Epithelial cell of proximal tubule (primary cell): ENCODE measurements at places on chromosomes 5 and 9. TPM values are rescaled to one million over a fixed set of nuclear protein-coding genes. Genes with fewer than 3 reads are reported as not detected.

The SLC46A2 gene
- not detected in 2 replicates for total RNA-seq

The PRLR gene
- 0.22 and 0.35 TPM in 2 replicates for total RNA-seq

The ATP6V0E1 gene
- total RNA-seq = 96.1 and 100 TPM in 2 replicates

The DRD1 gene
- total RNA-seq = not detected in 2 replicates

The CCDC171 gene
- 0.92 and 0.94 TPM in 2 replicates for total RNA-seq

The PRRT1B gene
- not detected in 2 replicates for total RNA-seq

The MARCOL gene
- total RNA-seq = not detected in 2 replicates

The EQTN gene
- total RNA-seq = not detected in 2 replicates

The TERT gene
- 0.07 TPM in 1 of 2 replicates, not detected in the other for total RNA-seq

The TIMD4 gene
- 0.17 TPM in 1 of 2 replicates, not detected in the other for total RNA-seq

The WNT8A gene
- total RNA-seq = not detected in 2 replicates

The SPINK13 gene
- total RNA-seq = 0.07 and 0.58 TPM in 2 replicates
